PC-3 (cell line): ENCODE measurements at places on chromosomes 6 and 20. TPM values are rescaled to one million over a fixed set of nuclear protein-coding genes. Genes with fewer than 3 reads are reported as not detected.

Gene POU5F1
- not detected in 2 replicates for total RNA-seq

Gene HCRTR2
- not detected in 2 replicates for total RNA-seq

Gene SRSF12
- total RNA-seq = not detected in 2 replicates

Gene WASF1
- total RNA-seq = 3.0 and 15.8 TPM in 2 replicates

Gene BHLHE23
- not detected in 2 replicates for total RNA-seq

Gene KCNK15
- total RNA-seq = 2.8 and 3.0 TPM in 2 replicates

Gene LST1
- total RNA-seq = not detected in 2 replicates

GRCh38 chr6:153947808-153948447 lies 91.1 kb upstream of the OPRM1 start:
- peaks cover 17% of the 10 kb centered on the region for H3K27me3 ChIP-seq
- H3K27ac ChIP-seq = no peak overlapping the region
- H3K4me3 ChIP-seq = no peak overlapping the region
- no peaks in the 10 kb centered on the region for H3K4me1 ChIP-seq
- H3K36me3 ChIP-seq = no peaks in the 10 kb centered on the region

- H3K27me3 ChIP-seq = no peaks in the 10 kb centered on the region
- no peak for DNase-seq
- H3K4me3 ChIP-seq = no peak overlapping the region
Measured at GRCh38 chr6:79467716-79468115, 69.5 kb downstream of the LCA5 start.

DNA sequence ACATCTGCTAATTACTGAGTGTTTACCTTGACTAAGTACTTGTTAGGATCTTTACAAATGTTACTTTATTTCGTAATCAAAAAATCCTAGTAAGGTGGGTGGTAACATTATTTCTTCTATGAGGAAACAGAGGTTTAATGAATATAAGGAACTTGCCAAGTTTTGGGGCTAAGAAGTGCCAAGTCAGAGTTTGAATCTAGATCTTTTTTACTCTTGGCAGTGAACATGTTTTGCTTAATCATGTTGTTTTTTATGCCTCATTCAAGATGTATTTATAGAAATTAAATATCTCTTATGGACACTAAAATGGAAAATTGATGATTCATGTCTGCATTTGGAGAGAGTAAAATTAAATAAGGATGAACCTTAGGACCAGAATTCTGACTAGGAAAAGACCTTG lies 393.7 kb downstream of the UTRN start:
- DNase-seq = no peak
- no peak overlapping the region for H3K27ac ChIP-seq
- no peaks in the 10 kb centered on the region for H3K27me3 ChIP-seq
- no peak overlapping the region for H3K4me3 ChIP-seq
- H3K36me3 ChIP-seq = no peaks in the 10 kb centered on the region

DNA sequence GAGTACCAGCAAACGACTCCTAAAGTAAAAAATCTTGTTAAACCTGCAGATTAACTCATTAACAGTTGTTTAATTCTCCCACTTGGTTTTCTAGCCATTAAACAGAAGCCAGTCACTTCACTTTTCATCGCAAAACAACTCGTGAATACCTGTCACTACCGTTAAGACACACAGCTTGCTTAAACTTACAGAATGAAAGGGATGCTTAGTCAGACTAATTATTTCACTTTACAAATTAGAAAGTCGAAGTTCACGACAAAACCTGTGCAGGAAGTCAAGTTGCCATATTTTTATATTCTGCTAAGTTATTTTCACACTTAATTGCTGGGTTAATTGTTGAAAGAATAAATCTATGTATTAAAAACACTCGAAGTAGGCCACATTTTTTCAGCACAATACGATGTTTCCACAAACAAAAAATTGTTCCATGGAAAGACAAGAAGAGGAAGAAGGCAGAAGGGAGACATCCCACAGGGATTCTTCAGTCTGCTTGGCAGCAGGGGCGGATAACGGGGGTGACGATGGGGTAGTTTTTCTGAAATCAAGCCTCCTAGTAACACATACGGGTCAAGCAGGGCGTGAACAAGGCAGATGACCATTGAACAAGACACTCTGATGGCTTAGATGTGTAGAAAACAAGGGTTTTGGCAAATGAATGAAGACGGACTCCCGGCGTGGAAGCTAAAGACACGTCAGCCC lies 933 bp downstream of the SSR1 start:
- peak overlapping the region; percentile 91 for H3K4me3 ChIP-seq
- peak; percentile 33 for DNase-seq
- H3K36me3 ChIP-seq = peaks cover 29% of the 10 kb centered on the region
- peaks cover 18% of the 10 kb centered on the region for H3K4me1 ChIP-seq
- H3K27ac ChIP-seq = peak overlapping the region; percentile 53

GRCh38 chr6:160382946-160383345 lies 34.8 kb downstream of the SLC22A3 start:
- no peaks in the 10 kb centered on the region for H3K36me3 ChIP-seq
- DNase-seq = no peak
- H3K27me3 ChIP-seq = no peaks in the 10 kb centered on the region

DNA sequence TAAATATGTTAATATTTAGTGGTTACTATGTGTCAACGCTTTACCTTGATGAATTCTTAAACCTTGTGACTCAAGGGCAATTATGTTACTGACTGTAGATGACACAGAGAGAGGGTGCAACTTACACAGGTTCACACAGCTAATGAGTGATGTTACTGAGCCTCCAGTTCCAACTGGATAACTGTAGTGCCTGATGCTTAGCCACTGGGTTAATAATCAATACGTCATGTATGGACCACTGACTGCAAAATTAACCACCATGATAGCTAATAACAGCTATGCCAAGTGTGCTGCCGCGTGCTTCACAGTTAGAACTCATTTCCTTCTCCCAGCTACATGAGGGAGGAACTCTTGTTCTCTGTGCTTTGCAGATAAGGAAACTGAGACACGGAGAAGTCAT lies 45.4 kb downstream of the SIRPA start:
- H3K4me3 ChIP-seq = no peak overlapping the region
- H3K36me3 ChIP-seq = no peaks in the 10 kb centered on the region
- no peaks in the 10 kb centered on the region for H3K4me1 ChIP-seq
- H3K27me3 ChIP-seq = peaks cover 14% of the 10 kb centered on the region

DNA sequence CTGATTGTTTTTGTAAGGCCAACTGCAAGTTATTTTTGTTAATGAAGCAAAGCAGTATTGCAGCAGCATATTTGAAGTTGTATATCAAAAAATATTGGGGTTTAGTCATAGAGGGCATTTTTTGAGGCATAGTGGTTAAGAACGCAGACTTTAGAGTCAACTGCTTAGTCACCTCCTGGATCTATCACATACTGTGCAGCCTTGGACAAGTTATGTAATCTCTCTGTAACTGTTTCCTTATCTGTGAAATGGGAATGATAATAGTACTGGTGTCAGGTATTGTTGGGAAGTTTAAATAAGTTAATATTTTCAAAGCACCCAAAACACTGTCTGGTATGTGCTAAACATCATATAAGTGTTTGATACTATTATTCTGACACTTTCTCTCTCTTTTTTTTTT lies 27.2 kb upstream of the EFHC1 start:
- H3K27ac ChIP-seq = no peak overlapping the region
- no peak overlapping the region for H3K4me3 ChIP-seq
- DNase-seq = peak; percentile 50
- no peaks in the 10 kb centered on the region for H3K27me3 ChIP-seq

DNA sequence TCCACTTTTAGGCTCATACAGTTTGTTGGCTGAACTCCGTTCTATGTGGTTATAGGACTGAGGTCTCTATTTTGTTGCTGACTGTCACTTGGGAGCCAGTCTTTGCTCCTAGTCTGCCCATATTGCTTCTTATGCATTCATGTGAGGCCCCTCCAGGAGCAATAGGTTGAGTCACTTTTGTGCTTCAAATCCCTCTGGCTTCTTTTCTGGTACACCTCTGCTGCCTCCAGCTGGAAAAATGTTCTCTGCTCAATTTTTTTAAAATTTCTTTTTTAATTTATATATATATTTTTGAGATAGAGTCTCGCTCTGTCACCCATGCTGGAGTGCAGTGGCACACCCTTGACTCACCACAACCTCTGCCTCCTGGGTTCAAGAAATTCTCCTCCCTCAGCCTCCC lies 42.7 kb upstream of the NOX3 start:
- H3K36me3 ChIP-seq = no peaks in the 10 kb centered on the region
- H3K27ac ChIP-seq = no peak overlapping the region
- H3K27me3 ChIP-seq = no peaks in the 10 kb centered on the region

GRCh38 chr20:45487231-45487635 lies 17.7 kb downstream of the WFDC2 start:
- DNase-seq = no peak
- H3K4me1 ChIP-seq = peaks cover 16% of the 10 kb centered on the region
- no peaks in the 10 kb centered on the region for H3K27me3 ChIP-seq
- H3K27ac ChIP-seq = no peak overlapping the region

GRCh38 chr20:10733122-10733521 lies 59.3 kb upstream of the JAG1 start:
- H3K4me1 ChIP-seq = peaks cover 19% of the 10 kb centered on the region
- DNase-seq = no peak
- no peaks in the 10 kb centered on the region for H3K36me3 ChIP-seq
- H3K4me3 ChIP-seq = no peak overlapping the region

- no peak for DNase-seq
- H3K36me3 ChIP-seq = no peaks in the 10 kb centered on the region
- no peak overlapping the region for H3K27ac ChIP-seq
- no peaks in the 10 kb centered on the region for H3K4me1 ChIP-seq
- H3K27me3 ChIP-seq = peaks cover 18% of the 10 kb centered on the region
- no peak overlapping the region for H3K4me3 ChIP-seq
Measured at GRCh38 chr6:71107911-71108420, 151.1 kb upstream of the B3GAT2 start.

DNA sequence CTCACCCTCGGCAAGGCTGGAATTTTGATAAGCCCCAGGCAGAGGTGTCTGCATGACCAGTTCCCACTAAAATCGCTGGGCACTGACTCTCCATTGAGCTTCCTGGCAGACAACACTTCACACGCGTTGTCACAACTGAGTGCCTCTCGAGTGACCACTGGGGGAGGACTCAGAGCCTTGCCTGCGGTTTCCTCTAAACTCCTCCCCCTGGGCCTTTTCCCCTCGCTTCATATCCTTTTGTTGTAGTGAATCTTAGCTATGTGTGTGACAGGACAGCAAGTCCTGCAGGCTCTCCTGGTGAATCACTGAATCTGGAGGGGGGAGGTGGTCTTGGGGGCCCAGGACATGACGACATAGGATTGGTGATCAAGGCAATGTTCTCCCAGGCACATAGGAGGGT lies 670.8 kb downstream of the PRKN start:
- no peak overlapping the region for H3K27ac ChIP-seq
- peaks cover 5% of the 10 kb centered on the region for H3K4me1 ChIP-seq
- H3K36me3 ChIP-seq = no peaks in the 10 kb centered on the region
- H3K4me3 ChIP-seq = no peak overlapping the region

DNA sequence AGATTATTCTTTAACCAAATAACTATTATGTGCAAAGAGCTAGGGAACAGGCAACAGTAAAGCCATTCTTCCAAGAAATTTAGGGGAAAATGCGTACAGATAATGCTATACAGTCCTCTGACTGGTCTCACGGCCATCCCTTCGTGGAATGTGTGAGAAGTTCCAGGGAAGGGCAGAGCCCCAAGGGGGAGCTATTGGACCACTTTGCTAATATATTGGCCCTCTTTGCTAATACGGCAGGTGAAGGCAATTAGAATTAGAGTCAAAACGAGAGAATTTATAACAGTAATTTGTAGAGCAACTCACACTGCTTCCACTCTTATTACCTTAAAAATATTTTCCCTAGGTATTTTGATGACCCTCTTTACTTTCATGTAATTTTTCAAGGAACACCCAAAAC lies 140.4 kb downstream of the IMPG1 start:
- no peak overlapping the region for H3K4me3 ChIP-seq
- H3K36me3 ChIP-seq = no peaks in the 10 kb centered on the region
- H3K27ac ChIP-seq = no peak overlapping the region
- H3K4me1 ChIP-seq = peaks cover 5% of the 10 kb centered on the region; the same call in 1 of the 2 replicates
